ENCODE measurements at places on chromosomes 2 and 18.
A peak's percentile ranks its signal among the peaks of the same experiment; 100 is the strongest.

- DNase-seq: peak; percentile 14
Measured at GRCh38 chr2:44941551-44942234, at the start of gene SIX3. TSS of gene SIX3 (plus strand) at chr2:44941702. CDS start at chr2:44942105, 403 bp downstream.

GRCh38 chr18:58807766-58808165 is 56.9 kb upstream of the ZNF532 start:
- no peak for DNase-seq

DNA sequence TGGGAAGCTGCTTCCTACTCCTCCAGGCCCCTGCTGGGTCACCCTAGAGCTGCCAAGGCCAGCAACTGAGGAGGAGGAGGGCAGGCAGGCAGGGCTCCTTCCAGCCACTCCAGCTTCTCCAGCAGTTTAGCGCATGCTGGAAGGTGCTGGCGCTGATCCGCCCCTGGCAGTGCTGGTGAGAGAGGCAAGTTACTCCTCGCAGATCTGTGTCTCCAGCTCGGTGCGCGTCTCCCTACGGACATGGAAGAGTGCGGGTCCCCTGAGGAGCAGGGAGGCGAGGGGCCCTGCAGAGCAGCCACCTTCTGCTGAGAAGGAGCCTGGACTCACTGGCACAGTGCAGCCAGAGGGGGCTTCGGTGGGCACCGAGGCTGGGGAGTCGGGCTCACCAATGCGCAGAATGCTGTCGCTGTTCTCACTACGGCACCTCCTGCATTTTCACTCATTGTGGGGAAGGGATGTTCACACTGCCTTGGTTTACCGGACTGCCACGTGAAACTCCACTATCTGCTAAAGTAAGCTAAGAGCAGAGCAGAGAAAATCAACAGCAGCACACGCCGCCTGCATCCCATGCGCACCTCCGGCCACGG is 206.0 kb downstream of the HDAC4 start:
- no peak for DNase-seq

- DNase-seq: no peak
Measured at GRCh38 chr2:41695198-41696113, 352.4 kb upstream of the PKDCC start.

DNA sequence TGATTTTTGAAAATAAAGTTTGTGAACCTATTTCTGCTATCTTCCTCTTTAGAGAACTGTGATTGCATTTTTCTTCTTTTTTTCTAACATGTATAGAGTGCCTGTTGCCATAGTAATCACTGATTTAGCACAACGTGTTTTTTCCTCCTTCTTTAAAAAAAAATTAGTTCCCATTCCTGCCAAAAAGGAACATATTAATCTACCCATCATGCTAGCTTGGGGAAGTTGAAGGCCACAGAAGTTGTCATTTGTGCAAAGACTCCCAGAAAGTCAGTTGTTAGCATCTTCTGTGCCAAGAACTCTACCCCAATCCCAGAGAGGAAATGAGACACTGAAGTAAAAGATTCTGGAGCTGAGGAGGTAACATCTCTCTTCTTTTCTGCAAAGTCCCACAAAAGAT is 57.3 kb downstream of the SLC8A1 start:
- DNase-seq: peak; percentile 29

DNA sequence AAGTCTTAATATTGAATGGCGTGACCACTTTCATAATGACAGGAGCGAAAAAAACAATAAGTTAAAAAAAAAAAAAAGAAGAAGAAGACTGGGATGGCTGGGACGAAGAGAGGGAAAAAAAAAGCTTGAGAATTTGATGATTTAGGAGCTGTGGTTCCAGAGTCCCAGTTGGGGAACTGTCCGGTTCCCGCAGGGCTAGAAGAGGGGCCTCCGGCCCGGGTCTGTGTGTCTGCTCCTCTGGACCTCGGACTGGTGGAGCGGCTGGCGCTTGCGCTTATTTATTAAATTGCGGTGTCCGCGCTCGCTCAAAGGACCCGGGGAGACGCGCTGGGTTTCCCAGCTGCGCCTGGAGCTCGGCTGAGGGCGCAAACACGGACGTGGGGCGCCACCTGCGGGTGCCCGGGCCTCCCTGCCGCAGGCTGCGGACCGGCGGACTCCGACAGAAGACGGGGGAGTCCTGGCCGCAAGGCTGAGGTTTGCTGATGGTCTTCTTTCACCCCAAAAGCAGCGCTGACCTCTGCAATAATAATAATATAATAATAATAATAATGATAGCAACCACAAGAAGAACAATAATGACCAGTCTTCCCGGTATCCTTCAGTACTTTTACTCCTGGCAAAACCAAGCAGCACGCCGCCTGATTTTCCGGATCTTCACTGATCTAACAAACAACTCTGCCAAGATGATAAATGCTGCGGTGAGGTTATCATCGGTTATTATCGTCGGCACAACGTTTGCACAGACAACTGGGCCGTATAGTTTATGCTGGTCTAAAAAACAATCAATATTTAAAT is at the start of gene CBLN2:
TSS of gene CBLN2 (minus strand) at position 251 of the 795 bp plus-strand sequence. CDS start 2,182 bp downstream, outside the sequence.
- DNase-seq: peak; percentile 65

DNA sequence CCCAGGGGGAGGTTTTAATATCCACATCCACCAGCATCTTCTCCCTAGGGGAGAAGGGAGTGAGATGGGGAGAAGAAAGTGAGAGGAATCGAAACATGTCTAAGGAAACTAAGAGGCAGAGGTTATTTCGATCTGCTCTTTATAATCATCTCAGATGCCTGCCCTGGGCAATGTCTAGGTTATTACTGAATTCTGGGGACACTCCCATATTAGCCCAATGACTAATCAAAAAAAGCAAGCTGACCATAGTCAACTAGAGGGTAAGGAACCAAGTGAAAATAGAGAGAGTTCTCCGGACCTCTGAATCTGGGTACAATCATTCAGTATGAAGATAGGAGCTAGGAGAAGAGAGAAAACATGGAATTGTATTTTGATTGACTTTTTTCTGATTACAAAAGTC is 56.7 kb upstream of the EML4 start:
- no peak for DNase-seq

DNA sequence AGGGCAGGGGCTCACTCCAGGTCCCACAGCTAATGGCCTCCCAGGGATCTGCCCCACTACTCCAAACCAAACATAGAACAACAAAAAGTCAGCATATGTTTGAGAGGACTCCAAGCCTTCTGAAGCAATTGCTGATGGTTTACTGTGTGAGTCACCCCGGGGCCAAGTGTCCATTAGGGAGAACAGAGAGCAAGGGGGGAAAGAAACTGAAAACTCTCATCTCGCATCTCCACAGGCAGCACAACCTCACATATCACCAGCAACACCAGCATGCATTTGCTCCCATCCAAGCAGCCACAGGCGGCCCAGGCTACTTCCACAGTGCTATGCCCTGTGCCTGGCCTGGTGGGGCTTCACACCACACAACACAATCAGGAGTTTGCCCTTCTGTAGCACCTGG is 39.1 kb downstream of the CYRIA start:
- peak; percentile 22 for DNase-seq

DNA sequence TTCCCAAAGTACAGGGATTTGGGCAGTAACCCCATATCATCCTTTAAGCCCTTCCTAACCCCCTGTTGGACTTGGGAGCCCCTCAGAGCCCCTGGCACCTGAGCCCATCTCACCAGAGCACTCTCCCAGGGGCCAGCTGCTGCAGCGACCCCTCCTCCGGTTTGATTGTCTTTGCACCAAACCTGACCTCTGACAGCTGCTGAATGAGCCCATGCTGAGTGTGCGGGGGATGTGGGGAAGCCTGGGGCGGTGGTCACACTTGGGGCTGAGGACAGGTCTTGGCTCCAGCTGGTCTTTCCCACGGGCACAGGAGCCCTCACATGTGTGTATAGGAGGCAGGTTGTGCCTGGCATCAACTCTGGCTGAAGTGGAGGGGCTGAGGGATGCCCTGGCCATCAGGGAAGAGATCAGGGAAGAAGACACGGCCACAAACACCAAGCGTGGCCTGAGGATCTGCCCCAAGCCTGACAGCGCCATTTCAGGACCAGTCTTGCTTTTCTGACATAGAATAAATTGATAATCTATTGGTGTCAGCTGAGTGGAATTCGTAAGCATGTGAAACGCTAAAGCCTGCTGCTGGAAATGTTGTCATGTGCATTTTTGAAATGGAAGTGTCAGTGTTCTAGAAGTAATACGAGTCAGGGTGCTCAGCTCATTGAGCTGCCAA is 102.4 kb downstream of the ACKR3 start:
- no peak for DNase-seq

- DNase-seq: no peak
Measured at GRCh38 chr18:3194947-3195612, 24.7 kb downstream of the MYOM1 start.

DNA sequence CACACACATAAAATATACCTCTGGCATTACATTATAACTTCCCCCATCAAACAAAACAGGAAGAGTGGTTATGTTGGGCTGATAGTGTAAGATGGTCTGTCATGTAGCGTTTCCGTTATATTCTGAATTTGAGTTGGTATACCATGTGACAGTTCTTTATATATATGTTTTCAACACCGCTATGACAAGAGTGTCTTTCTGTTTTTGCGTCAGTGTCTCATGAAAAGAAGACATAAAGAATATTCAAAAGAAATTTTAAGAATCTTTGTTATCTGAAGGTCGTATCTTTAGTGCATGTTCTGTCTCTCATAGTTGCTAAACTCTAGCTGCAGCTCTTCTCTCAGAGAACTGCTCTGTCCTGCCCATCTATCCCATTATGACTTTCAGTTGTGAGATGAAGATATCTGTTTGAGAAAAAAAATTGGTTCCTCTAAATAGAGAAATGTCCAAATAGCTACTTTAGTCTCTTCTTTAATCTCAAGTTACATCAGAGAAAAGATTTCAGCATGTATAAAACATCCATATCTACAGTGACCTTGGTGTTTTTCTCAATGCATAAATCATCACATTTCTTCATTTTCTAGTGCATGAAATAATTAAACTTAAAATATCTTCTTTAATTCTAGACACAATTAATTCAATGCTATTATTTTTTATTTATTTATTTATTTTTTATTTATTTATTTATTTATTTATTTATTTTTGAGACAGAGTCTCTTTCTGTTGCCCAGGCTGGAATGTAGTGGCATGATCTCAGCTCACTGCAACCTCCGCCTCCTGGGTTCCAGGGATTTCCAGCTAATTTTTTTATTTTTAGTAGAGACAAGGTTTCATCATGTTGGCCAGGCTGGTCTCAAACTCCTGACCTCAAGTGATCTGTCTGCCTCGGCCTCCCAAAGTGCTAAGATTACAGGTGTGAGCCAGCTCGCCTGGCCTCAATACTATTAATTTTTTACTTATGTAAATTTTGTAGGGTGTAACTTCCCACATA is 24.3 kb upstream of the PSME4 start:
- DNase-seq: no peak

DNA sequence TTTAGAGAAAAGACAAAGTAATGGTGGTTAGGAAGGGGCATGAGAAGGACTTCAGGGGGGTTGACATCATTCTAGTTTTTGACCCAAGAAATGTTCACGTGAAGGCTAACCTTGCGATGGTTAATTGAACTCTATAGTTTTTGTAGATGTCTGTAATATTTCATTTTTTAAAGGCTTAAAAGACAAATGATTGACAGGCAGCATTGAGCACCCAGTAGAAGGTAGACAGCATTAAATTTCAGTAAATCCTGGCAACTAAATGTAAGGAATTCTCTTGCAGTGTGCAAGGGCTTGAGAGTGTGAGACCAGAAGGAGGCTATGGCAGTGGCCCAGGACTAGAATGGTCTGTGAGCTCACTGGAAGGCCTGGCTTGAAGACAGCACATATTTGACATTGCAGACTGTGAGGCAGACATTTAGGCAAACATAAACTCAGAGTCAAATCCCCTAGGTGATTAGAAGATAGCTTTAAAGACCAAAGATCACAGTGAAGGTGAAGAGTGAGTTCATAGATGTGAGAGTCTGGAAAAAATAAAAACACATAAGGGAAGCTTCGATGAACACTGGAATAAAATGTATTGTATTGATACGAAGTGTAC is 100.1 kb upstream of the MAP4K4 start:
- DNase-seq: peak; percentile 68

- peak; percentile 19 for DNase-seq
Measured at GRCh38 chr2:55555977-55556376, 36.5 kb downstream of the CFAP36 start.

DNA sequence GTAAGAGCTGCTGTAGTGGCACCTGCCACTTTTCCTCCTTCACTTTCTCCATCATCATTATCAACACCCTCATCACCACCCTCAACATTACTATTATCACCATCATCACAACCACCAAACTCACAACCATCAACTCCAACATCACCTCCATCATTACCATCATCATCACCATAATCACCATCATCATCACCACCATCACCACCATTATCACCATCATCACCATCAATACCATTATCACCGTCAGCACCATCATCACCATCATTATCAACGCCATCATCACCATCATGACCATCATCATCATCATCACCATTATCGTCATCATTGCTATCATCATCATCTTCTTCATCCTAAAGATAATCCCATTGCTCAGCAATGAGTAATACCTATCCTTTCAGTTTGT is 255.8 kb downstream of the CYRIA start:
- no peak for DNase-seq

DNA sequence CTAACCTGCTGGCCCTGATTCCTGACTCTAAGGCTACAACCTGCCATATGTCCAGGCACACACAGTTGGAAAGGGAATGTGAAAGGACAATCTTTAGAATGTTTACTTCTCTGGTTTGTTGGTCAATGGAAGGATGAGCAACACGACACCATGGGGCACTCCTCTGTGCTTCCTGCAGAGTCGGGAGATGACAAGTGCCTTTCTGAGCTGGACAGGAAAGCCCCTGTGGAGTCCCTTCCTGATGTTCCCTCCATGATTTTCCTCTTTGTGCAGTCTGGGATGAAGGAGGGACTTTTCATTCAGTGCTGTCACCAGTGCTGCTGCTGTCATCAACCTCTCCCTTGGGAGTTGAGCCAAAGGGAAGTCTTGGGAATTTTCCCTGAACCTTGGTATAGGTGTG is 22.6 kb upstream of the SERPINB7 start:
- DNase-seq: no peak

DNA sequence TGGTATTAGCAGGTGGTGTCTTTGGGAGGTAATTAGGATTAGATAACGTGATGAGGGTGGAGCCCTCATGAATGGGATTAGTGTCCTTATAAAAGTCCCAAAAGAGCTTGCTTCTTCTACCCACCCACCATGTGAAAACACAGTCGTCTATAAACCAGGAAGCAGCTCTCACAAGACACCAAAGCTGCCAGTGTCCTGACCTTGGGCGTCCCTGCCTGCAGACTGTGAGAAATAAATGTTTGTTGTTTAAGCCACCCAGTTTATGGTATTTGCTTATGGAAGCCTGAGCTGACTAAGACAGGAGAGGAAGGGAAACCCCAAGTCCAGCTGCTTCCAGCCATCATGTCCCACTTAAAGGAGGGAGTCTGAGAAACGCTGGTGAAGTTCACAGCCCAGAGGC is 13.6 kb downstream of the ADI1 start:
- no peak for DNase-seq

- DNase-seq: peak; percentile 64
Measured at GRCh38 chr2:85110991-85111560, 22.1 kb upstream of the TCF7L1 start.

- no peak for DNase-seq
Measured at GRCh38 chr2:107729440-107729839, 97.3 kb upstream of the RGPD4 start.

GRCh38 chr2:199202964-199203363 is 254.8 kb downstream of the SATB2 start:
- DNase-seq: no peak

All from fibroblast of skin of right biceps (primary cell).